ENCODE measurements at places on chromosomes 12 and 14.

DNA sequence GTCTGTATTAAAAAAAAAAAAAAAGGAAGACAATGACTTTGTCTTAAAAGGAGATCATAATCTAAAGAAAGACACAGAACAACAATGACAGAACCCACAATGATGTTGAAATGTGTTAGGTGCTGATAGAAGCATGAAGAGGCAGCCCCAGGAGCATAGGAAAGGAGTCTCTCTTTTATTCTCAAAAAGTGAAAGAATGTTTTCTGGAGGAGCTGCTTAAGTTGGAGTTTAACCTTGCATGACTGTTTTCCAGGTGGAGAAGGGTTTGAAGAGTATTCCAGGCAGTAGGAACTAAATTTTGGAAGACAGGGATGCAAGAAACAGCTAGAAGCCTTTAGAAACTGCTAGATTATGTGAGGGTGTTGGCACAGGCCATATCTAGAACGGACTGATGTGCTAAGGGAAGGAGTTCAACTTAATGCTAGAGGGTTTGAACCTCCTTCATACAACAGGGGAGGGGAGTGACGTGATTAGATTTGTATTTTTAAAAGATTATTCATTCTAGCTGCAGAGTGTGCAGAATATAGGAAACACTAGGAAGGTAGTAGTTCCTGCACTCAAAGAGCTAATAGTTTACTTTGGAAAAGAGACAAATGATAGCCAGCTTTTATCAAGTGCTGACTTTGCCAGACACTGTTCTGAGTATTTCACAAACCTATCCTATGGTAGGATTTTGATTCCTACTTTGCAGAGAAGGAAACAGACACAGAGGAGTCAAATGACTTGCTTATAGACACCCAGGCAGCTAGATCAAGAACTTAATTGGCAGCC is 4.6 kb upstream of the RPL6 start:
- no peak for DNase-seq

DNA sequence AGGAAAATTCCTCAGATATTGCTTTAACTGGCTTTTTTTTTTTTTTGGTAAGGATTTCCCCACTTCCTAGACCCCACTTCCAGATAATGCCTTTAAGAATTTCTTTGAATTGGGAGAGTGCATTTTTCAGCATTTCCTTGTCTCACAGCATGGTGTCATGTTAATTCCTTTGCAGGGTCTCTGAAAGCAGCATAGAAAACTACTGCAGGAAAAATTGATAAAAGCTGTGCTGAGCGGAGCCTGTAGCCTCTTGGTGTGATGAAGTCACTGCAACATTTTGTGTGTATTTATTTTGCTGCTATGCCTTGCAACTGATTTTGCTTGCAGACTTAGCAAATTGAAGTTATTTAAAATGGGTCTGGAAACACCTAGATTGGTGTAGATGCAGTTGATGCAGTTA is 2.7 kb downstream of the ANO4 start:
- DNase-seq, result no peak

DNA sequence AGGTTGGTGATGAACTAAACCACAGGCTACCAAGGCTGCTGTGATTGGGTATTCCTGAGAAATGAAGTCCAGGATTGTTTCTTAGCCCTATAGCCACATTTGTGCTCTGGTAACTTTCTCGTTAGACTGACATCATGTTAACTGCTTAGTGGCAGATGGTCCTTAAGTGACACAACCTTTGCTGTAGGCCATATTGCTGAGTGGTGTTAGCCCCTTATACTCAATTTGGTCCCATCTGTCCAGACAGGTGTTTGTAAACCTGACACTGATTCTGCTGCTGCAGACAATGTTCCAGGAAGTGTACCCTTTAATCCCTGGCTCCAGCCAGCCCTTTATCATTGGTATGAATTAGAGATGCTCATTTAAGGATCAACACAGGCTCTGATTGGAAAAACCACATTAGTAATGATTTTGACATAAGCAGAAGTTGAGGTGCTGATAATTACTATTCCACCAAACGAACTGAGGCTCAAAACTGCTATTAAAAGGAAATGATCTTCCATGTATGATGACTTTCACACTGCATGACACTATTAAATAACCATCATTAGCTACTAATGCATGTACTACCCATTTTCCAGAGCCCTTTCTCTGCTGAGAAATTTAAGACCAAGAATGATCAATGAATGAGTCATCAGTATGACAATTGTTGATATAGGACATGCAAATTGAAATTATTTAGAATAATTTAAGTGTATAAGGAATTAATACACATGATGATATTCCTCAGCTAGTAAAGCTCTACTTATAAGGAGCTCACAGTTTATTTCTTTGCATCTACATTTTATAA is 3.6 kb upstream of the SSTR1 start:
- DNase-seq, result no peak

GRCh38 chr14:79656056-79656455 is 555.2 kb downstream of the DIO2 start:
- DNase-seq, result no peak

DNA sequence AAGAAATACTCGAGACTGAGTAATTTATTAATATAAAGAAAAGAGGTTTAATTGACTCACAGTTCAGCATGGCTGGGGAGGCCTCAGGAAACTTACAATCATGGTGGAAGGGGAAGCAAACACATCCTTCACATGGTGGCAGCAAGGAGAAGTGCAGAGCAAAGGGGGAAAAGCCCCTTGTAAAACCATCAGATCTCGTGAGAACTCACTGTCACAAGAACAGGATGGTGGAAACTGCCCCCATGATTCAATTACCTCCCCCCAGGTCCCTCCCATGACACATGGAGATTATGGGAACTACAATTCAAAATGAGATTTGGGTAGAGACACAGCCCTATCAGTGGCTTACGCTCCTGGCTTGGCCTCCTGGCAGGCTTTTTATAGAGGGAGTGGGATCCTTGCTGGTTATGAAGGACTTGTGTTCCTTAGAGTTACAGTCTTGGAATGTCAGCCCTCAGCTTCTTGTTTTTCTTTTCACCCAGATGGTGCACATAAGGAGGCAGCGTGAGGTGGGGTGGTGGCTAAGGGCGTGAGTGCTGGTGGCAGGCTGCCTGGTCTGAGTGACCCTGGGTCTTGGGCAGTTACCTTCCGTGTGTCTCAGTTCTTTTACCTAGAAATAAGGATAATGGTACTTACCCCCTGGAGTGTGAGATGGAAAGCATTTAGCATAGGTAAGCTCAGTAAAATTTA is 25.7 kb downstream of the TRAF3 start:
- DNase-seq, result no peak

GRCh38 chr12:53935383-53936341 is 3.0 kb upstream of the HOXC13 start:
- DNase-seq, result no peak

- DNase-seq, result no peak
These were observed 47.7 kb downstream of the SLC16A7 start for GRCh38 chr12:59643550-59643949.

GRCh38 chr12:71536279-71536938 is 96.8 kb downstream of the LGR5 start:
- no peak for DNase-seq

- no peak for DNase-seq
These were observed 58.8 kb upstream of the NUDT4 start for GRCh38 chr12:93318720-93319522.

GRCh38 chr12:54980341-54980740 is 4.2 kb downstream of the TESPA1 start:
- DNase-seq, result peak; percentile 56

- peak; percentile 43 for DNase-seq
These were observed 903 bp upstream of the NT5DC3 start for GRCh38 chr12:103841690-103842584.

- DNase-seq, result no peak
These were observed 61.7 kb upstream of the VRK1 start for GRCh38 chr14:96735526-96735925.

DNA sequence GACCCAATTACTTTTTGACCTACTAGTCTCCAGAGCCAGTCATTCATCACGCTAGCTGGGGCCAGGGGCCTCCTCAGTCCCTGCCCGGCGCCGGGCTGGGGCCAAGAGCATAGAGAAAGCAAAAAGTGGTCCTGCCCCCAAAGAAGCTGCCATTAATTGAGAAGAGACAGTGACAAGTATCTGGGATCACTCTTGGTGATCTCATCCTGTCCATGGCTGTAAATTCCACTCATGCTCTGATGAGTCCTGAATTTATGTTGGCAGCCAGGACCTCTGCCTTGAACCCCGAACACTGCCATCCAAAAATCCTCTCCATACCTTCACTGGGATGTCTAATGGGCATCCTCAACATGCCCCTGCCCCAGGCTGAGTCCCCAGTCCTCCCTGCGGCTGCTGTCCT is 34.4 kb upstream of the DLK1 start:
- DNase-seq, result no peak

DNA sequence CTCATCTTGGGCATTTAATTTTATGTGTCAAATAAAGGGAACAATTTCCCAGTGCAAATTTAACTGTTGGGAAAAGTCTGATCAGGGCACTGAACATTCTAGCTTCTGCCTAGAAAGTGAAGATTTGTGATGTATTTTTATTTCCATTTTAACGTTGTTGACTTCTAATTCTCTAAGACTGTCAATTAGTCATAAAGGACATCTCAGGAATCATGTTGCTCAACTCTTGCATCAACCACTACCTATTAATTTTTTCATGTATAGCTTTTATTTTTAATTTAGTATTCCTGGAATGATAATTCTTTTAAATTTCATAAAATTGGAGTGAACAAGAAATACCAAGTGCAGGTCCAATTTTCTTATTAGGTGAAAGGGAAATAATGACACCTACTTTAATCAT is 87.9 kb upstream of the METAP2 start:
- no peak for DNase-seq

DNA sequence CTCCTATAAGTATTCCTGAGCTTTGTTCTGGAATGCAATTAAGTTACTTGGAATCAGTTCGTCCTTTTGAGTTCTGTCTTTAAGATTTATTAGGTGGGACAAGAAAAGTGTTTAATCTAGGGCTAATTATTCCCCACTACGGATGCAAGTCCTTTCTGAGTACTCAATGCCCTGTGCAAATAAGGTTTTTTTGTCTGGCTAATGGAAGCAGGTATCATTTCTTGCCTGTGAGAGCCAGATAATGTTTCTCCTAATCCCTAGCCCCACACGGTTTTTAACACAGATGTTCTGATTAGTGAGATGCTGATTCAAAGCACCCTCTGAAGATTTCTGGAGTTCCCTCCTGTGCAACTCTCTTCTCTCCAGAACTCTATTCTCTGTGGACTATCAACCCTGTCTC is 296.6 kb upstream of the PRICKLE1 start:
- DNase-seq, result no peak

GRCh38 chr14:77087631-77088030 is 10.4 kb upstream of the CIPC start:
- no peak for DNase-seq

- no peak for DNase-seq
These were observed 135.1 kb downstream of the PPM1H start for GRCh38 chr12:62799766-62800406.

- no peak for DNase-seq
These were observed 25.3 kb upstream of the TCL1B start for GRCh38 chr14:95660651-95661515.

DNA sequence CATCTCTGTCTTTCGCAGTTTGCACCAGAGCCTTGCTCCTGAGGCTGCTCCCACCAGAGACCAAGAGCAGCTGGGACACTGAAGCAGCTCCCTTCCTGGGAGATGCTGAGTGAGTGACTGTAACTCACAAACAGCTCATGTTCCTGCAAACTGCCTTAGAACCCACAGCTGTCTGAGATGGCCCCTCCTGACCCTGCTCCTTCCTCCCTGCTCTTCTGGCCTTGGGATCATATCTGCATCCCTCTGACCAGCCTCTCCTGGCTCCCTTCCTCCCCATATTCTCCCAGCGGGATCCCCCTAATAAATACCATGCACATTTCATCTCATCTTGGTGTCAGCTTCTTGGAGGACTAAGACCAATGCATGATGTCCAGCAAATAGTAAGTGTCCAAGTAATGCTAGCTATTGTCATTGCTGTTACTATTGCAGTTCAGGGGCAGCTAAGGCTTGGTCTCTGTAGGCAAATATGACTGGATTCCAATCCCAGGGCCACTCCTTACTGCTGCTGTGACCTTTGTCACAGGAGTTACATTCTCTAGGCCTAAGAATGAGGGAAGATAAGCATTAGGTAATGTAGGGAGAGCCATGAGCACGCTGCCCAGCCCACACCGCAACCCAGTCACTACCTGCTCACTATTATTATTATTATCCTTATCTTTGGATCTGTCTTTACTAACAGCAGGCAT is 47.9 kb downstream of the SYNE3 start:
- DNase-seq, result no peak

GRCh38 chr14:71638523-71639196 is 293.6 kb upstream of the RGS6 start:
- no peak for DNase-seq

Data from stimulated activated CD4-positive, alpha-beta T cell treated with anti-CD3 and anti-CD28 coated beads, Interleukin-2, amount 100 ng/mL, for 24 hours (primary cell).